A549 (cell line): ENCODE measurements at places on chromosomes 4 and X. TPM values are rescaled to one million over a fixed set of nuclear protein-coding genes. Genes with fewer than 3 reads are reported as not detected.

GAGE13 gene
- polyA plus RNA-seq: not detected in 3 replicates

SMARCA1 gene
- polyA plus RNA-seq: 56.5 to 72.4 TPM (median 71.8 TPM) in 3 replicates

CHIC1 gene
- 7.4 to 9.8 TPM (median 7.8 TPM) in 3 replicates for polyA plus RNA-seq

DNA sequence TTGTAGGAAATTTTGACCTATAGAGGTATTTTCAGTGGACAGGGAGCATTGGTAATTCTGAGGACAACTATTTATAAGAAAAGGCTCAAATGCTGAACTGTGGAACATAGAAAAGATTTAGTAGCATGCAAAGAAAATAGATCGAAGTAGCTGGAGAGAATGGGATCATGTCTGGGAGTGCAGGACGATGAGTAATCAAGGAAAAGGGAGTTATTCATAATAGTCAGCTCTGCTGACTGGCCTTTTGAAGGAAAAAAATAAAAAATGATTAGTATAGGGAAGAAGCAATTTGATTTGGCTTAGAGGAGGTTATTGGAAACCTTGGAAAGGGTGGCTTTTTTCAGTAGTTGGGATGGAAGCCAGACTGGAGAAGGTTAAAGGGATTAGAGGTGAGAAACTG, 22.9 kb upstream of the ANK2 start:
- DNase-seq: no peak

DNA sequence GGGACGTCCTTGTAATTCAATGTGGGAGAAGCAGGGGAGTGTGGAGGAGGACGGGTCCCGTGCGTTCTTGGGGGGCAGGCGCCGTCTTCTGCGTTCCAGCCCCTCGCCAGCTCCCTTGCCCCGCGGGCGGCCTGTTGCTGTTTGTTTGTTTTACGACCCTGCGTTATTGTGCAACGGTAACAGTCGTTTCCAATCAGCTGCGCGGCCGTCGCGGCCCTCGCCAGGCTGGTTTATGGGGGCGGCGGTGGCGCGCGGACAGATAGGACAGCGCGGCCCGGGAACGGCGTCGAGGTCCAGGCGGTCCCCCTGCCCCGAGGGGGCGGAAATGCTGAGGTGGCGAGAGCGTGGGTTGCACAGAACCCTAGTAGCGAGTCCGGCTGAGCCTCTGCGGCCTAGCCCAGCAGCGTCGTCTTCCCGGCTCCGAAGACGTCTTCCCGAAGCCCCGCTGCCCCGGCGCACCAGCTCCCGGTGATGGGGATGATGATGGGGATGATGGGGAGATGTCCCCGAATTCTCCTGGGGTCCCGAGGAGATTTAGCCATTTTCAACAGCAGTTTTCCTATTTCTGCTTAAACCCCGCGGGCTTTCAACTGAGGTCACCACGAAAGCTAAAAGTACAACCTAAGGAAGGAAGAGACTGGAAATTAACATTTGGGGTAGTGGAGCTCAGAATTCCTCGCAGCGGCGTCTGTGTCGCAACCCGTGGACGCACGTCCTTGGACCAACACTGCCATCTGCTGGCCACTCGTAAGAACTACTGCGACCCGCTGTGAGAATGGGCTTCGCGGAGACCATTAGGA, 4.8 kb downstream of the PDGFRA start:
- peak; percentile 72 for DNase-seq

DNA sequence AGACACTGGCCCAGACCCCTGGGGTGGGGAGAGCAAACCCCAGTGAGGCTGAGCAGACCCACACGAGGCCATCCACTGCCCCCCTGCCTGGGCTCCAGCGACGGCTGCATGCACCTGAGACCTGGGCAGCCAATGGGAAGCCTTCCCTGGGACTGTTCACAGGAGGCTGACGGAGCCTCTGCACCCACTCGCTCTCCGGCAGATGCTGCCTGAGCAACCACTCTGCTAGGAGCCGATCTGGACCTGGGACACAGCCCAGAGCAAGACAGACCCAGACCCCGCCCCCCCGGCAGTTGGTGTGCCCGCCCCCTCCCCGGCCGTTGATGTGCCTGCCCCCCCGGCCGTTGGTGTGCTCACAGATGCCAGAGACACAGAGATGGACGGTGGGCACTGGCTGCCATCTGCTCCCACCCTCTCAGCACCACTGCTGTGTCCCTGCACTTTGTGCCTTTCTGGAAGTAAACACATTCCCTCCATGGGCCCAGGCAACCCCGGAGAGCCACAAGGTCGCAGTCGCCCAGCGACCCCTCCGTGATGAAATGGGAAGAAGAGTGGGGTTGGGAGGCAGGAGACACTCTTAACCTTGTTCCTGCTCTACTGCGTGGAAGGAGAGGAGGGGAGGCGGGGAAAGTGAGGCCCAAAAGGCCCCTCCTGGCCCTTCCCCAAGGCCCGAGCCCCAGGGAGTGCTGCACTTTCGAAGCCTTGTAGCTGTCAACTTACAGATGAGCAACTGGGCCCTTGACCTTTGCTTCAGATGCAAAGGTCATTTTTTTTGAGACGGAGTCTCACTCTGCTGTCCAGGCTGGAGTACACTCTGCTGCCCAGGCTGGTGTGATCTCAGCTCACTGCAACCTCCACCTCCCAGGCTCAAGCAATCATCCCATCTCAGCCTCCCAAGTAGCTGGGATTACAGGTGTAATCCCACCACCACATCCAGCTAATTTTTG, 62.0 kb downstream of the ZFYVE28 start:
- DNase-seq: no peak

DNA sequence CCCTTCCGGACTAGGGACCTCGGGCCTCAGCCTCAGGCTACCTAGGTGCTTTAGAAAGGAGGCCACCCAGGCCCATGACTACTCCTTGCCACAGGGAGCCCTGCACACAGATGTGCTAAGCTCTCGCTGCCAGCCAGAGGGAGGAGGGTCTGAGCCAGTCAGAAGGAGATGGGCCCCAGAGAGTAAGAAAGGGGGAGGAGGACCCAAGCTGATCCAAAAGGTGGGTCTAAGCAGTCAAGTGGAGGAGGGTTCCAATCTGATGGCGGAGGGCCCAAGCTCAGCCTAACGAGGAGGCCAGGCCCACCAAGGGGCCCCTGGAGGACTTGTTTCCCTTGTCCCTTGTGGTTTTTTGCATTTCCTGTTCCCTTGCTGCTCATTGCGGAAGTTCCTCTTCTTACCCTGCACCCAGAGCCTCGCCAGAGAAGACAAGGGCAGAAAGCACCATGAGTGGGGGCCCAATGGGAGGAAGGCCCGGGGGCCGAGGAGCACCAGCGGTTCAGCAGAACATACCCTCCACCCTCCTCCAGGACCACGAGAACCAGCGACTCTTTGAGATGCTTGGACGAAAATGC, at the start of gene WAS:
Gene WAS (plus strand): TSS at position 389 of the 572 bp plus-strand sequence. CDS start 55 bp downstream, at position 444.
- DNase-seq: no peak

- peak; percentile 40 for DNase-seq
Observed at GRCh38 chr4:3442959-3443749, 1.4 kb downstream of the HGFAC start.

DNA sequence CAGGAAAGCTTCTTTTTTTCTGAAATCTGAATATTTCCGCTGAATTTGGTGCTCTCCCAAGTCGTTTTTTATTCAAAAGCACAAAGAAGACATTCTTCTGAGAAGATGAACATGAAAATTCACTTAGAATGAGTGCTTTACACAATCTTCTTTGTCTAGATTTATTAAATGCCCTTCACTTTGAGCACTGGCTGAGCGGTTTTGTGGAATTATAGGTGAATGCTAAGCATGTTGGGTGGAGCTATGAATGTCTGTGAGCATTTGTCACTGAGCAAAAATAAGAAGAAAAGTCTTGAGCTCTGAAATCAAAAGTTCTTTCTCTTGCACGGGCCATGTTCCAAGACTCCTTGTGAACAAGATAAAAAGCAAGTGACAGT, 13.1 kb downstream of the GASK1B start:
- no peak for DNase-seq

- no peak for DNase-seq
Observed at GRCh38 chrX:106246511-106246910, 78.4 kb downstream of the PWWP3B start.

DNA sequence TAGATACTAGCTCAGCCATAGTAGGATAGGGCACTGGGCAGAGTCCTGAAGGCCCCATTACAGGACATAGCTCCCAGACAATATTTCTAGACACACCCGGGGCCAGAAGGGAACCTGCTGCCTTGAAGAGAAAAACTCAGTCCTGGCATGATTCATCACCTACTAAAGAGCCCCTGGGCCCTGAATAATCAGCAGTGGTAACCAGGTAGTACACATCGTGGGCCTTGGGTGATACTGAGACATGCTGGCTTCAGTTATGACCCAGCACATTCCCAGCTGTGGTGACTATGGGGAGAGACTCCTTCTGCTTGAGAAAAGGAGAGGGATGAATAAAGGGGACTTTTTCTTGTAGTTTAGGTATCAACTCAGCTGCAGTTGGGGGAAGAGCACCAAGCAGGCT, 104.3 kb upstream of the STK26 start:
- no peak for DNase-seq

ING2 gene
- 13.6 to 16.4 TPM (median 14.8 TPM) in 3 replicates for polyA plus RNA-seq

GPAT3 gene
- 12.9 to 16.9 TPM (median 13.1 TPM) in 3 replicates for polyA plus RNA-seq

CCDC149 gene
- 1.4 to 1.6 TPM (median 1.6 TPM) in 3 replicates for polyA plus RNA-seq

CAPN6 gene
- not detected in 3 replicates for polyA plus RNA-seq

DNA sequence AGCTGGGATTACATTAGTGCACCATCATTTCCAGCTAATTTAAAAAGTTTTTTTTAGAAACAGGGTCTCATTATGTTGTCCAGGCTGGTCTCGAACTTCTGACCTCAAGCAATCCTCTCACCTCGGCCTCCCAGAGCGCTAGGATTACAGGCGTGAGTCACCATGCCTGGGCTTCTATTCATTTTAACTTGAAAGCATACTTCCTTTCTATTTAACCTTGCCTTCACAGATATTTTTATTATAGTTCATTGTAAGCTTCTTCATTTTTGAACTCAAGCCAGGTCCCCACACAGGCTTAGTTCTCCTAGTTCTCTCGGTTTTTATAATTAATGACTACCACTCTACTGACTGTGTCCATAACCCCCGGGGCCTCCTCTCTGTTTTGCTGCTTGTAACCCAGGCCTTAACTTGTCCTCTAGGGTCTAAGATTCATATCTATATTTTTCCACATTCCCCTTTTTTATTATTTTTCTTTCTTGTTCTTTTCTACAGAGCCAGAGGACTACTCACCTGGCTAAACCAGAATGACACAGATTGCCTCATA, 50.7 kb downstream of the SNX12 start:
- DNase-seq: no peak

DNA sequence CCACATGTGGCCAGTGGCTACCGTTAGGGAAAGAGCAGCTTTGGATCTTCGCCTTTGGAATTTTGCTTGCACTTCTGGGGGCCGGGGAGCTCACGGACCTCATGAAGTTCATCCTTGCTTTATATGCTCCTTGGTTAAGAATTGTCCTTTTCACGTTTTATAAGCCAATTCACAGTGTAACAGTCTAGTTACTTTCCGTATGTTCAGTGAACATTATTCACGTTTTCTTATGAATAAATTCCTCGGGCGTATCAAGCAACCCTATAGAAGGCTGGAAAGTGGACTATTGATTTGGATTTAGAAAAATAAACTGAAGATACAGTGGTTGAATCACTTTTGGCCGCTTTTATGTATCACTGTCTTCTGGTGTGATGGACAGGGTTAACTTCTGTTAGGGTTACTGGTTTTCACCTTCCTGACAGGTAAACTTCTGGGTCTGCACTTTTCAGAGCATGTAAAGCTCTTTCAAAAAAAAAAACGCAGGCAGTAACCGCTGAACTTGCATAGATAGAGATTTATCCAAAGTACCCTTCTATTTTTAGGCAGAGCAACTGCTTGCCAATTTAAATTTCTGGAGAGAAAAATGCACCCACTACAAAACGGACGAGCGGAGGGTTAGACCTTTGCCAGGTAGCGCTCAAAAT, 569 bp upstream of the PDLIM5 start:
- no peak for DNase-seq

GRCh38 chrX:15525664-15526416, 25.2 kb downstream of the BMX start:
- DNase-seq: no peak

GRCh38 chr4:21790438-21791029, 158.0 kb downstream of the KCNIP4 start:
- DNase-seq: no peak

MAGEA2 gene
- polyA plus RNA-seq: 0.04 to 0.05 TPM in 2 of 3 replicates, not detected in the other

GRCh38 chr4:35643661-35644060, 600.7 kb downstream of the ARAP2 start:
- DNase-seq: no peak

FOXR2 gene
- not detected in 3 replicates for polyA plus RNA-seq

DNA sequence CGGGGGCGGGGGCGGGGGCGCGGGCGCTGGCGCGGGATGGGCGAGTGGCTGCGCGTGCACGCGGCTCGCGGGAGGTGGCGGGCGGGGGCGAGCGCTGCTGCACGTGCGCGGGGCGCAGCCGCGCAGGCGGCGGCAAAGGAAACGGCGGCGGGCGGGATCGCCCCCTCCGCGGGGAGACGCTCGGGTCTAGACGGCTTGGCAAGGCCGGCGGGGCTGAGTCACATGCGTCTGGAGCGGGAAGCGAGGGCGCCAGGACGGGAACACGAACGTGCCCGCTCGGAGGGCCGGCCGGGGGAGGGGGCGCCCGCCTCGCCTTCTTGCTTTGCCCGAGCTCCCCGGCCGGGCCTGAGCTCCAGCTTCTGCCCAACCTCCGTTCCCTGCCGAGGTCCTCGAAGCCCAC, 4.3 kb upstream of the HAUS7 start:
- no peak for DNase-seq

INTU gene
- polyA plus RNA-seq: 1.2 to 1.8 TPM (median 1.5 TPM) in 3 replicates

EMCN gene
- polyA plus RNA-seq: not detected in 3 replicates

GRCh38 chr4:78845472-78845871, 69.3 kb downstream of the BMP2K start:
- no peak for DNase-seq

- DNase-seq: no peak
Observed at GRCh38 chr4:4418676-4419390, 31.9 kb downstream of the NSG1 start.

GRCh38 chrX:74111245-74111644, 192.7 kb upstream of the ZCCHC13 start:
- DNase-seq: no peak

DNA sequence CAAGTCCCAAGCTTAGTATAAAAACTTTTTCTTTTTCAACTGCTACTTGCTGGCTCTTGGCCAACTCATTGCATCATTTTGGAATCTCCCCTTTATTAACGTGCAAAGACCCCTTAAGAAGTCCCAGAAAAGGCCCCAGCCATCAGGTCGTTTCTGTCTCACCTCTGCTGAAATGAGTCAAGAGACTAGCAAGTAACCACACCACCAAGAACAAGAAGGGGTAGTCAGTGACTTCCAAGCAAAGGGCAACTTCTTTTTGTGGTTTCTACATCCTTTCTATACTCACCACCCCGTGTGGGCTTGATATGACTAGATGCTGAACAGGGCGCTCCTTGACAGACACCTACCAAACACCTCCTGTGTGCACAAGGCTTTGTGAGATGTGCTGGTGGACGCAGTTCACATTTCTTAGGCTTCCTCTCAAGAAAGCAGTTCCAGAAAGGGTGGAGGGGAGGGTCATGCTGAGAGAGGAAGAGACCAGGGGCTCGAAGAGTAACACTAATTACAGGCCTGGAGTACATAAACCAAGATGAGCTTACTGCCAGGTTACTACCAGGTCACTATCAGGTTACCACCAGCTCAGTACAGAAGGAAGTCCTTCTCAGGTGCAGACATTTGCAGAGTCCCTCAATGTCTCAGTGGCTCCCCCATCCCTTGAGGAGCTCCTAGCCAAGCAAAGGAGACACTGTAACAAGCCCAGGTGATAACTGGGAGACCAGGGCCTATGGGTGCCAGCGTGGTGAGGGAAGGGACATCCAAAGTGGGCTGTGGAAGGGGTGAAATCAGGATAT, 19.3 kb downstream of the JAKMIP1 start:
- DNase-seq: no peak

F8A1 gene
- 40.2 to 52.2 TPM (median 44.5 TPM) in 3 replicates for polyA plus RNA-seq

PCDH11X gene
- 0.01 to 0.03 TPM (median 0.03 TPM) in 3 replicates for polyA plus RNA-seq

GRCh38 chr4:20816287-20816686, 116.0 kb downstream of the PACRGL start:
- no peak for DNase-seq

NAP1L3 gene
- 0.15 to 0.40 TPM (median 0.16 TPM) in 3 replicates for polyA plus RNA-seq

CT55 gene
- polyA plus RNA-seq: not detected in 3 replicates
